ENCODE measurements at places on chromosomes 7 and 10.

GRCh38 chr7:91940171-91940570 lies 491 bp upstream of the AKAP9 start:
- no peak for DNase-seq

DNA sequence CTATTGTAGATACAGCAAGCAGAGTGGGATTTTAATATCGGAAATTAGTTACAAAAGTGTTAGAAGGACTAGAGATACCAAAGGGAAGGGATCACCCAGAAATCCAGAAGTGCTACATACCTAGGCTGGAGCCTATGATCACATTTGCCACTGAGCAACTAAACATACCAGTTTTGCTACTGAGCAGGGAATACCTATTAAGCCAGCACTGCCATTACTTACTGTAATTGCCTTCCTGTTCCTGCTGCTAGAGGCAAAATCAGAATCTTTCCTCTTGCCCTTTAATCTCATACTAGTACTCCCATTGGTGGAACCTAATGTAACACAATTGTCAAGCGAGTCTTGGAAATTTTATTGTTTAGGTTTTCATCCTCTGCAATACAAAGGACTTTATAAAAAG lies 121.7 kb downstream of the ATRNL1 start:
- no peak for DNase-seq

DNA sequence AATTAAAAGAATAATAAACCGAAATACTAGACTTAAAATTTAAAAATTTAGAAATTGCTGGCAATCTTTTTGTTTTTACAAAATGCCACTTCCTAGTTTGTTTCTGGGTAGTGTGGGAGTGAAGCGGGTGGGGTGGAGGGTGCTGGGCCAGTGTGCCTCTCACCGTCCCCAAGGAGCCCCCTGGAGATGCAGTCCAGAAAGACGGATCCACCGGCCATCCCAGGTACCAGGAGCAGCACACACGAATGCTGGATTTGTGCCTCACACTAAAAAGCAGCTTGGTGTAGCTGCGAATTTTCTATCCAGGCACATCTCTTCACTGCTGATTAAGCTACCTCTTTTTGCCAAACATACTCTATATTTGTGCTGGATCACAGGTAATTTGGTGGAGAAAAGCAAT lies 618.1 kb downstream of the DNAJB6 start:
- no peak for DNase-seq

GRCh38 chr7:42274053-42274452 lies 37.0 kb upstream of the GLI3 start:
- DNase-seq, result peak; percentile 3

DNA sequence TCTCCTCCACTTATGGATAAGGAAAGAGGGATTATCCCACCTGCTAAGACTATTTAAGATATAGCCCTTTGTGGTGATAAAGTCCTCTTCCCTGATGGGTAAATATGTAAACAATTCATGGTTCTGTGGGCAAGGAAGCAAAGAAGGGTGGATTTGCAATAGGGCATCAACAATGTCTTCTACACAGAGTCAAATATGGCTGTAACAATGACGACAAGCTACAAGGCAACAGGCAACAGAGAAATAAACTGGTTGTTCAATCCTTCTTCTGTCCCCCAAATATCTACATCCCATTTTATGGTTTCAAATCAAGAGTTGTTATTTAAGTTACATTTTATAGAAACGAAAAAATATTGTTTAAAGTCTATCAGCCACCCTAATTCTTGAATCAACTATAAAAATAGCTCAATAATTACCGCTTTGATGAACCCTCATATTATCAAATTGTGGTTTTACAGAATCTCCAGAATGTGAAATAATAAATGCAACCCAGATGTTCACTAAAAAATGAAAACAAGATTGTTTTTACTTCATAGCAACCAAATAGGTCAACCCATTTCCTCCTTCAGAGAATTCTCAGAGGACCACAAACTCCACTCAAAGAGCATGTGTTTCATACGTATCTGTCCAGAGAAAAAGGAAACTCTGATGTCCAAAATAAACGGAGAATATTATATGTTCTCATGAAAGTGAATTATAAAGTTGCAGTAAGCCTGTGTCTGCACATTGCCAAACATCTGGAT lies 13.8 kb downstream of the CYTH3 start:
- no peak for DNase-seq

DNA sequence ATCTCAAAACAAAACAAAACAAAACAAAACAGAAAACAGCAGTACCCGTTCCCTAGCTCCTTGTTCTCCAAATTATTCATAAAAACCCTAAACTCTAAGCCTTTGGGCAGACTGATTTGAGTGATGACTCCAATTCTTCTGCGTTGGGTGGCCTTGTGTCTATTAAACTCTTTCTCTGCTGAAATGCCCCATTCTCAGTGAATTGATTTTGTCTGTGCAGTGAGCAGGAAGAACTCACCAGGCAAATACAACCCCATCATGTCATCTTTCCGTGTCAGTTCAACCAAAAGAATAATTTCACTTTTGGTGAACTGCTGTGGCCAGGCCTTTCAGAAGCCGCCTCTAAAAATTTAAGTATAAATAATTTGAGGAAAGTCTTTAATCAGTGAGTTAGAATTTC lies 18.5 kb upstream of the TSPAN13 start:
- no peak for DNase-seq

GRCh38 chr10:129788215-129788614 lies 175.9 kb downstream of the EBF3 start:
- DNase-seq, result no peak

GRCh38 chr7:111005445-111005844 lies 85.5 kb upstream of the LRRN3 start:
- DNase-seq, result no peak

- no peak for DNase-seq
Measured at GRCh38 chr10:132788180-132788830, 2.4 kb upstream of the NKX6-2 start.

GRCh38 chr10:49253340-49253906 lies 45.5 kb upstream of the C10orf71 start:
- DNase-seq, result no peak

GRCh38 chr7:69062020-69062765 lies 536.1 kb upstream of the AUTS2 start:
- DNase-seq, result peak; percentile 6

GRCh38 chr10:30553626-30554439 lies 75.7 kb downstream of the LYZL2 start:
- no peak for DNase-seq

Data from AG04450 (cell line).